ENCODE measurements at places on chromosomes 3 and 15. TPM values are rescaled to one million over a fixed set of nuclear protein-coding genes. Genes with fewer than 3 reads are reported as not detected.

DNA sequence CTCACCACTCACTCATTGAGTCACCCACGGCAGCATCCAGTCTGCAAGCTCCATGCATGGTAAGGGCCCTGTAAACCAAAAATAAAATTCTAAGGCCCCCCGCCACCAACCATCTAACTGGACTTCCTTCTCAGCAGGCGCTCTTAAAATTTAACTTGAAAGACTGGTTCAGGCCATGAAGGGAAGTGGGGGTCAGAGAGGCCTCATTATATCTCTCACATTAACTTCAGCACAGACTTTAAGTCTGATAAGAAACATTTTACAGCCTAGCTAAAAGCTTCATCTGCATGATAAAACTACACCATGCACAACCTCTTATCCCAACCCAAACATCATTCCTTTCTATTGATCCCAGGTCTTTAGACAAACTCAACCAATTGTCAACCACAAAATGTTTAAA, 38.5 kb downstream of the FBLN2 start:
- peak; percentile 6 for DNase-seq

DNA sequence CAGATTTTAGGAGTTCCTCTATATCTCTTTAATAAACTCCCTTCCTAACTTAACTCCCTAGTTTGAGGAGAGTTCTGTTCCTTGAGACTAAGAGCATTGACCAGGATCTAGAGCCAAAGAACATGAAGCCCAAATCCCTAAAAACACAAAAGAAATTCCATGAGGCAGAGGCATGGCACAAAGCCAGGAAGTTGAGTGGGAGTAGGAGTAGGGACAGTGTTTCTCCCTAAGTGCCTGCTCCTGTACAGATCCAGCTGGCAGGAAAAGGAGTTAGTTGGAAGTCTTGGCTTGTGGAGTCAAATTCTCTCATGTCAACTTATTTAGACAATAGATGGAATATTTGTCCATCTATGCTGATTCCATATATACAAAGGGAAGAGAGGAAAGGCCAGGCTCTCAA, 11.4 kb downstream of the ACTC1 start:
- DNase-seq, result no peak

The PCSK6 gene
- total RNA-seq, result 3.8 TPM

The MYD88 gene
- 18.1 TPM for total RNA-seq

The CD96 gene
- total RNA-seq, result 0.94 TPM

The ATP8B4 gene
- 0.37 TPM for total RNA-seq

The TERC gene
- total RNA-seq, result 48.5 TPM

The FSTL1 gene
- total RNA-seq, result 271 TPM

Measured in WTC11 (cell line).